ENCODE measurements at places on chromosomes 3 and 15.

DNA sequence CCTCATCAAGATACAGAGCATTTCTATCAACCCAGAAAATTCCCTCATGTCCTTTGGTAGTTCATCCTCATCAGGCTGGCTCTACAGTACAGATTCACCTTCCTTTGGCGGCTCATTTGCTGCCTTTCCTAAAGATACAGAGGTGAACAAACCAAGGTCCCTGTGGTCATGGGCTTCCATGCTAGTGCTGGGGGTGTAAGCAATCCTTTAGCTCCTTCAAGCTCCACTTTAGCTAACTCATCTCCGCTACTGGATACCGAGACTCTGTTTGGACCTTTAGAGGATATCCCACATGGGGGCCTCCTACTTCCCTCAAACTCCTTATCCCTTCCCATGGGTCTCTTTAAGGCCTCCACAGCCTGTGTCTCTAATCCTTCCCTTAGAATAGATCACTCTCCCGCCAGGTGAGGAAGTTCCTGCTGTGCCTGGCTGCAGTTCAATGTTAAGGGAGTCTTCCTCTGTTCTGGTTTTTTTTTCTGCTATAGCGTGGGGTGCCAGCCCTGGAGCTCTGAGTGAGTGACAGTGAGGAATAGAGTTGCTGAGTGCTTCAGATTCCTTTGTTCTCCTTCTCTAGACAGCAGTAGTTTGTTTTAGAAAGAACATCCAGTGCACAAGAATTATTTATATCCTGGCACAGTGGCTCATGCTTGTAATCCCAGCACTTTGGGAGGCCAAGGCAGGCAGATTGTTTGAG is 30.7 kb downstream of the CLEC3B start:
- no peak for DNase-seq

GRCh38 chr3:16254916-16255315 is 9.8 kb downstream of the DPH3 start:
- DNase-seq, result no peak

DNA sequence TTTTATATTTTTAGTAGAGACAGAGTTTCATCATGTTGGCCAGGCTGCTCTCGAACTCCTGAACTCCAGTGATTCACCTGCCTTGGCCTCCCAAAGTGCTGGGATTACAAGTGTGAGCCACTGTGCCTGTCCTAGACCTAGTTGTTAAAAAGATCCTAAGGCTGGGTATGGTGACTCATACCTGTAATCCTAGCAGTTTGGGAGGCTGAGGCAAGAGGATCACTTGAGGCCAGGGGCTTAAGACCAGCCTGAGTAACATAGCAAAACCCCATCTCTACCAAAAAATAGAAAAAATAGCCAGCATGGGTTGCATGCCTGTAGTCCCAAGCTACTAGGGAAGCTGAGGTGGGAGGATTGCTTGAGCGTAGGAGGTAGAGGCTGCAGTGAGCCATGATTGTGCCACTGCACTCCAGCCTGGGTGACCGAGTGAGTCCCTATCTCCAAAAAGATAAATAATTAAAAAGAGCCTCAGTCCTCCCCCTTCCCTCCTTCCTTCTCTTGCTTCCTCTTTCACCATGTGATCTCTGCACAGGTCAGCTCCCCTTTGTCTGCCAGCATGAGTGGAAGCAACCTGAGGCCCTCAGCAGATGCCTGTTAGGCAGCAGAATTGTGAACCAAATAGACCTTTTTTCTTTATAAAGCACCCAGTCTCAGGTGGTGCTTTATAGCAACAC is 9.8 kb upstream of the FNDC3B start:
- no peak for DNase-seq

- no peak for DNase-seq
Measured at GRCh38 chr3:150760431-150761200, 2.4 kb downstream of the SIAH2 start.

DNA sequence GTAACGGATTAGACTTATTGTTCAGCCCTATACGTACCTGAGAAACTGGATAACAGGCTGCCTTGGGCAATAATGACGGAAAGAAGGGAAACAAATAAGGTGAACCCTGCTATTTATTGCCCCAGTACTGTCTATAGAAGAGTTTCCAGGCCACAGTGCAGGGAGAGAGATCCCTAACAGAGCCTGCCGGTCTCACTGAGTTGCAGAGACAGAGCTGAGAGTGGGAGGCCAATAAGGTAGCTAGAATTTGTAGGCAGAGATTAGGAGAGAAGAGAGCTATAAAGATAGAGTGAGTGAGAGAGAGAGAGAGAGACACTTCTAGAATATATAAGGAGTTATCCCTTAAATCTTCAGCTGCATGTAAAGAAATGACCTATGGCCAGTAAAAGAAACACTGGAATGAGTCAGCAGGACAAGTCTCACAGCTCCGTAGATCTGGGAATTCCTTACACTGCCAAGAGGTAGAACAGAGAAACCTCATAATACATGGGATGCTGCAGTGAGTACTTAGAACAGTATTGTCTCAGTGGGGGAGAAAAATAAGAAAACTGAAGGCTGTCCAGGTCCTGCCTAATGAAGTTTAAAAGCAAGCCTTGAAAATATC is 51.8 kb downstream of the ST3GAL6 start:
- no peak for DNase-seq

- DNase-seq, result no peak
Measured at GRCh38 chr15:81152339-81152738, 18.3 kb downstream of the CFAP161 start.

DNA sequence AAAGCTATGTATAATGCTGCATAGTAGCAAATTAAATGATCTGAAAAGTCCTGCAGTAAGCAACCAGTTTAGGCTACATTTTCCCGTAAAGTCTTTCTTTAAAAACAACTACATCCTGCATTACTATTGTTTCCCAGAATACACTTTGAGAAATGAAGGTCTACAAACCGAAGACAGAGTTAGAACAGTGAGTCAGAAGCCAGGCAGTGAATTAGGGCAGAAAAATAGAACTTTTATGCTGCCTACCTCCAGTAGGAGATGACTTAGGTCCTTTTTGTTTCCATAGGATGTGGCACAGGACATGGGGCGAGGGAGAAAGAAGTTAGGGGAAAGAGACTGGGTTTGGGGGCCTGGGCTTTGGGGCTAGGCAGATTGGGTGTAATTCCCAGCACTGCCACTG is 127.3 kb downstream of the PPM1L start:
- DNase-seq, result no peak

- DNase-seq, result no peak
Measured at GRCh38 chr15:47437491-47437890, 279.8 kb upstream of the SEMA6D start.

All from DMS153 (cell line).